ENCODE measurements at places on chromosomes 2 and 18. TPM values are rescaled to one million over a fixed set of nuclear protein-coding genes. Genes with fewer than 3 reads are reported as not detected.

The ACVR1 gene
- total RNA-seq: 6.9 TPM

DNA sequence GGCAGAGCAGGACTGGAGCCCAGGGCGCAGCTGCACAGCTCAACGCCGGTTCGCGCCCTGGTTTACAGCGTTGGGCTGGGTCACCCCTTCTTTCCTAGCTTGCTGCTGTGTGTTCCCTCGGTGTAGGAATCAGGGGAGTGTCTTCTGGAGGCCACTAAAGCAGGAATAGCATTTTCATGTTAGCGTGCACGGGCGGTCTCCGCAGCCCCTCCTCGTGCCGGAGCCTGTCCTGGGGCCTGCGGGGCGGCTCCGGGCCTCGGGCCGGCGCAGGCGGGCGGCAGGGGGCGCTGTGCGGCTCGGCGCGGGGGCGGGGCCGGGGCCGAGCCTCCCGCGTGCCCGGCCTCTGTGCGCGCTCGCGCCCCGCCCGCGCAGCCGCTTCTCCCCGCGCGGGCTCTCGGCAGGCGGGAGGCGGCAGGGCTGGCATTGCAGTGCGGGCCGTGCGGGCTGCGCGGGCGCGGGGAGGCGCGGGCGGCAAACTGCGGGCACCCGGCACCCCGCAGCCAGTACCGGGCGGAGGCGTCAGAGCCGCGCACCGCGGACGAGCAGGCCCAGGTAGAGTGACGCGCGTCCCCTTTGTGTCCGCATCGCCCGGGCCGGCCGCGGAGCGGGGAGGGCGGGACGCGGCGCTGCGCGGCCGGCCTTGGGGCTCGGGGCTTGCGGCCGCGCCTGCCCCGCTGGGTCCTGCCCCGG, at the start of gene RNF144A:
Gene RNF144A (plus strand): TSS at position 342 of the 690 bp plus-strand sequence. CDS start 79,515 bp downstream, outside the sequence.
- peak; percentile 73 for DNase-seq

GRCh38 chr2:234999740-235000425, 48.1 kb downstream of the SH3BP4 start:
- DNase-seq: no peak

The NFATC1 gene
- 64.1 TPM for total RNA-seq

- DNase-seq: no peak
Observed at GRCh38 chr2:127183771-127184170, 36.3 kb downstream of the CYP27C1 start.

GRCh38 chr2:18558458-18558857, 2.0 kb downstream of the RDH14 start:
- DNase-seq: no peak

DNA sequence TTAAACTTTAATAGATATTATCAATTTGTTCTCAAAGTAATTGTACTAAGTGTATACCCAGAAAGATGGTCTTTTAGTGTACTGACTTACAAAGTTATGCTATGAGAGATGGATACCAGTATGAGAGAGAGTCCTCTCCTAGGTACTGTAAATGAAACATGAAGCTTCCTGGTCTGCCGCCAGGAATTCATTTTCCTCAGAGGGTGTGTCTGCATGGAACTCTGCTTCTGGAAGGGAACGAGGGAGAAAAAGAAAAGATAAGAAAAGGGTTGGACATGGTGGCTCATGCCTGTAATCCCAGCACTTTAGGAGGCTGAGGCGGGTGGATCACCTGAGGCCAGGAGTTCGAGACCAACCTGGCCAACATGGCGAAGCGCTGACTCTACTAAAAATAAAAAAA, 2.2 kb upstream of the SSB start:
- no peak for DNase-seq

GRCh38 chr2:24204505-24204904, 29.7 kb downstream of the FAM228A start:
- no peak for DNase-seq

- DNase-seq: no peak
Observed at GRCh38 chr2:118791483-118791882, 56.0 kb downstream of the EN1 start.

The SNORC gene
- not detected for total RNA-seq

The C18orf54 gene
- 0.96 TPM for total RNA-seq

- no peak for DNase-seq
Observed at GRCh38 chr2:231094736-231095346, 30.0 kb downstream of the HTR2B start.

The OTX1 gene
- total RNA-seq: not detected

The NR4A2 gene
- 8.7 TPM for total RNA-seq

The MYCN gene
- not detected for total RNA-seq

DNA sequence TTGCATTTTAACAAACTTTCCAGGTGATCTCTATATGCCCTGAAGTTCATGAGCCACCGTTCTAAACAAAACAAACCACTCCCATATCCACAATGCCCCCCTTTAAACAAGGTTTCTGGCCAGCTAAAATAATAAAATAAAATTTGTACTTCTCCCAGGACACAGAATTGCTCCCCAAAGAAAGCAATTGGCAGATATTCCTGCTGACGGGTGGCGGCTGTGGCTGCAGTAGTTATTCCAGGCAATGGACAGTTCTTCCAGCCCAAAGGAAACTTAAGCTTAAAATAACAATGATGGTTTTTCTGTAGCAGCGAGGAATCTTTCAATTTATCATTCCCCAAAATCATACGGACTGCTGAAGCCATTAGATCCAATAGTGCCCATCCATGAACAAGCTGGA, 260.5 kb upstream of the ZNF521 start:
- no peak for DNase-seq

The CD302 gene
- 30.9 TPM for total RNA-seq

DNA sequence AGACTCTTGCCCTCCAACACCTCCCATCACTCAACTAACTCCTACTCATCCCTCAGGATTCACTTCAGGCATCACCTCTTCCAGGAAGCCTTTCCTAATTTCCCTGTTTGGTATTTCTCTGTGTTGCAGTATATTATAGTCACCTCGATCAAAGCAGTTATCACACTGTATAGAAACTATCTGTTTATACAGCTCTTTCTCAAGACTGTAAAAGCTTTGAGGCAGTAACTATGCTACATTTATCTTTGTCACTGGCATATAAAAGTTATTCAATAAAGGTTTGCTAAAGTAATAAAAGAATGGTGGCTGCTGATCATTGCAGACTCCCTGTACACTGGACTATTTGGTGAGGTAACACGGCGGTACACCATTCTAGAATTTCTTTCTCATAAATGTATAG, 284.9 kb downstream of the PAX3 start:
- no peak for DNase-seq

DNA sequence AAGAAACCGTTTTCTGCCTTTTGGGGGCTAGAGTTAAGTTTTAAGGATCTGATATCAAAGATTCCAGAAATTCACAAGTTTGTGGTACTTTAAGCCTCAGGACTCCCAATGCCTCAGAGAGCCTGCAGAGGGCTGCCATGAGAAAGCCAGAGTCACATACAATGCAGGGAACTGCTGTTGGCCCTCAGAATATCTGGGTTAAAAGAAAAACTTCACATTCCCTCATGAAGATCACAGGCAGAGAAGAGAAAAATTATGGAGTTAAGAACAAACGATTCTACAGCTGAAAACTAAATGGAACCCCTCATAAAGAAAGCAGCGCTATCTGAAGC, 39.5 kb downstream of the HDAC4 start:
- DNase-seq: no peak

DNA sequence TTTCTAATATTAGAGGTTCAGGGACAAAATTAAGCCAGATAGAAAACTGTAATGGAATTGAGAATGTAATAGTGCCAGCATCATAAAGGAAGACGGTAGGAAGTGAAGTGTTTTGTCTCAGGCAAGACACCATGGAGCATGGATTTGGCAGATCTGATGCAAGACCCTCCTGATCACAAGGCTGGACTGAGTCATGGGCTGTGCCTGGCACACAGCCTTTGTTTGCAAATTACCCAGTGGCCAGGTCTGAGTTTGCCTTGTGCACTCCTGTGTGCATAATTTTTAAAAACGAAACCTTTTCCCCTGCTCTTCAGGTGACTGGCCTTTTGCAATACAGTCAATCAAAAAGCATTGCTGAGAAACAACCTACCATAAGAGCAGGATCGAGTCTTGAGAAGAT, 2.0 kb upstream of the UPP2 start:
- no peak for DNase-seq

The FSHR gene
- not detected for total RNA-seq

- DNase-seq: no peak
Observed at GRCh38 chr2:42949125-42949524, 156.7 kb upstream of the HAAO start.

The CLASP1 gene
- total RNA-seq: 78.0 TPM

DNA sequence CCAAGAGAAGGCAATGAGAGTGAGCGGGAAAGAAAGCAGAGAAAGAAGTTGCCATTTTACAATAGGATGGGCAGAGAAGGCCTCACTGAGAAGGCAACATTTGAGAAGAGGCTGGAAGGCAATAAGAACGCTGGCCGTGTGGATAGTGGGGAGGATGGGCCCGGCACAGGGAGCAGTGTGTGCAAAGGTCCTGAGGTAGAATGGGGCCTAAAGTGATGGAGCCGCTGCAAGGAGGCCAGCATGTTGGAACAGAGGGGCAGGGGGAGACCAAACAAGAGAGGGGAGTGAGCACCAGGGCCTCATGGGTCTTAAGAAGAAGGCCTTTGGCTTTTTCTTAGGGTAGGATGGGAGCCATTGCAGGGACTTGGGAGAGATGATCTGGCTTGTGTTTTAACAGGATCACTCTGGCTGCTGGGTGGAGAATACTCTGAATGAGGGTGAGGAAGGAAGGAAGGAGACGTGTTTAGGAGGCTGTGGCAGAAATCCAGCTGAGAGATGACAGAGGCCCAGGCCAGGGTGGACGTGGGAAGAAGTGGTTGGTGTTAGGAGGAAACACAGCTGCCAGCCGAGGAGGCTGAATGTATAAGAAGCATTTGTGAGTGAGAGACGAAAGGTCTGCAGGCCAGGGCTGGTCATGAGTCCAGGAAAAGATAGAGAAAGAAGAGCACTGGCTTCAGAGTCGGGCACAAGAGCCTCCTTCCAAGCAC, 159.8 kb downstream of the KLHL29 start:
- DNase-seq: no peak

DNA sequence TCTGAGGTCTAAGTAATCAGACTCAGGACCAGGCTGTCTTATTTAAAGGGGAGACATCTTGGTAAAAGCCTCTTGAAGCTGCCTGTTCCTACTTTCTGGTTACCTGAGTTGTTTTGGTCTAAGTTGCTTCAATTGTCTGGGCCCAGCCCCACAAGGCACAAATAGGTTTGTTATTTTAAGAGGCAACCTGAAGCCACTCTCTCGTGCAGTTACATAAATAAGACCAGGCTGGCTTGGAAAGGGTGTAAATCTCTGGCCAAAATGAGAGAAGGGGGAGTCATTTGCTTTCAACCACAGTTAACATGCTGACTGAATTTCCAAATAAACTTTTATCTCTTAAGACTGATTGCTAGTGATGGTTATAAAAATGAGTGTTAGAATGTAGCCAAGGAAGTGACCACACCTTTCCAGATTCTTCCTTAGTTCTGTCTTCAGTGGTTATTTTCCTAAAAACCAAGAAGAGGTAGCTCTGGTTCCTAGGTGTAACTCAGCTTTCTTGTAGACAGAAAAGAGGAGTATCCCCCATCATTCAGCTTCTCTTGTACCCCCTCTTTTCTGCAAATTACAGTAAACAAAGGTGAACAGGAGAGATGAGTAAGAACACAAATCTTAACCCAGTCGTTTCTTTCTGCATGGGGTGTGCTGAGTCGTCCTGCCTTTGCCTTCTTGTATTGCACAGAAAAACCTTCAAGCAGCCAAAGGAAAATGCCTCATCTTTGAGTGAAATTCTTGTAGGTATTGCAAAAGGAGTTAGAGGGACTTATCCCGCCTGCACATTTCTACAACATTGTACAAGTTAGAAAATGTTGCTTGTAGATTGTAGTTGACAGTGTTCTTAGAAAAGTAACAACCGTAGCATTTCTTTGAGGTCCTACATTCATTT, 161.5 kb upstream of the NT5C1B start:
- no peak for DNase-seq

The FBXO48 gene
- 1.2 TPM for total RNA-seq

DNA sequence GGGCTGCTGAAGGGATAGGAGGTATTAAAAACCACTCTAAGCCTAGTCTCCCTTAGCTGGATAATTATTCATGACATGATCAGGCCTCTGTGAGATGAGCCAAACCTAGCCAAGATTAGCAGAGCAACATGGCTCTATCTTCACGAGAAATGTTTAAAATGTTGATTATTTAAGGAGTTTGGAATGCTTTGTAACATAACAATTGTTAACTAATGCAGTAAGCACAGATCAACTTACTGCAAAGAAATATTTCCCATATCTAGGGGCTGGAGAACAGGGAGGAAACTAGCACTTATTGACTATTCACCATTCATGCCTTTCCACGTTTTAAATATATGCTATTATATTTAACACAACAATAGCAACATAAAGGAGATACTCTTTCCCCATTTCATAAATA, 833.7 kb upstream of the CHAC2 start:
- no peak for DNase-seq

The CCDC85A gene
- total RNA-seq: 15.0 TPM

The CTDSP1 gene
- total RNA-seq: 144 TPM

GRCh38 chr2:56410140-56410539, 226.3 kb downstream of the CCDC85A start:
- no peak for DNase-seq

- DNase-seq: no peak
Observed at GRCh38 chr2:159199761-159200465, 86.6 kb downstream of the WDSUB1 start.

- DNase-seq: no peak
Observed at GRCh38 chr2:238956676-238957075, 108.8 kb downstream of the TWIST2 start.

The VRK2 gene
- total RNA-seq: 15.8 TPM

GRCh38 chr2:159147690-159148089, 138.8 kb downstream of the WDSUB1 start:
- no peak for DNase-seq

The TBR1 gene
- not detected for total RNA-seq

The HTR2B gene
- 0.75 TPM for total RNA-seq

The ZSWIM2 gene
- total RNA-seq: not detected

DNA sequence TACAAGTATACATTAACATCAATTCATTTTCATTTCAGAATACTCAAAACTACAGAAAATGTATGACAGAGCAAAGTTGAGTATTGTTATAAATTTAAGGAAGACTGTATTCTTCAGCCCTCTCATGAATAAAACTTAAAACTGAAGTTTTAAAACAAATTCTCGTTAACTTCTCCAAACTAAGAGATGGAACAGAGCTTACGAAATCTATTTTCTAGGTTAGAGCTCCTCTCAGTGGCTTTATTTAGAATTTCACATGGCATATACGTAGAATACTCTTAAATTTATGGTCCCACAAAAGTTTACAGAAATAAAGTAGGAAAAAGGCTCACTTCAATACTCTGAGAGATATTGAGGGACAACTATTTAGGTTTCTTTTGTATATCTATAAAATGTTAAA, 612.1 kb downstream of the KCNJ3 start:
- no peak for DNase-seq

The MYOM1 gene
- 7.8 TPM for total RNA-seq
